ENCODE measurements at places on chromosomes 6 and 20.

DNA sequence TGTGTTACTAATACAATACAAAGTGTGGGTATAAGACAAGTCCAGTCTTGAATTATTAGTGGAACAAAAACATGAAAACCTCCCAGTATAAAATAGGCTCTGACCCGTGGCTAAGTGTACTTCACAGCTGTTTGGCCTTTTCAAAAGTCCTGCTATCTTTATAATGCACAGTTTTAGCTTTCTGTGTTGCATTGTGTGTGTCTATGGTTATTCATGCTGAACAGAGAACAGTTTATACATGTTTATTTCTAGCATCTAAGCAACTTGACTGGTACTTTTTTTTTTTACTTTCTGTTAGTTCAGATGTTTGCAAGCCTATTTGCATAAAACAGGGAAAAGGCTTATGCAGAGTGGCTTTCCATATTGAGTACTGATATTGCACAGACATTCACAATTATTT, 119.2 kb upstream of the CCN2 start:
- DNase-seq: no peak

DNA sequence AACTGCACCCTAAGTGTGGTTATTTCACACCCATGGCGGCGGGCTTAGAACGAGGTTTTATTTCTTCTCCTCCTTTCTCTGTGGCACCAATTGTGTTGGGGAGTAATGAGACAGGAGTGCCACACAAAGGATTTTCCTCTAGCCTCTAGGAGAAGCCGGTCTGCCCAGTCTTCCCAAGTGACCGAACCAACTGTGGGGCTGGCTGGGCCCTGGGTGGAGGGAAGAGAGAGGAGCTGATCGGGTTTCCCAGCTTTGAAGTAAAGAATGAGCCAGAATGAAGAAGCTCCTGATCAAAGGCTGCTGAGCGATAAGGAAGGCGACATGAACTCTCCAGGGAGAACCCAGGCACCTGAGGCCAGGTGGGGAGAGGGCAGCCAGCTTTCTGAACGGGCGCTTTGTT, 616.0 kb upstream of the BTBD3 start:
- DNase-seq: no peak

DNA sequence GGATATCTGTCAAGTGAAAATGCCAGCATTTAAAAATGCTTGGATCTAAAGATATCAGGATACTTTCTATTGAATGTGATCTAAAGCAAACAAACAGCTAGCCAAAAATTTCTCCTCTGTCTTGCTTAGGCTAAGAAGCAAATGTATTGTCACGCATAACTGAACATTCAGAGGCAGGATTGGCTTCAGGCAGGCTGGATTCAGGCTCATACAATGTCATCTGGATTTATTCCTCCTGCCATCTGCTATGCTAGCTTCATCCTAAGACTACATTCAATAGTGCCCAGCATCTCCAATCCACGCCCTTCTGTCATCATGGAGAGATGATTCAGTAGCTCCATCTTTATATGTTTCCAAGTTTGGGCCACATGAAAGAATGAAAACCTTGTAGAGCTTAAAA, 27.1 kb downstream of the PFDN4 start:
- no peak for DNase-seq

DNA sequence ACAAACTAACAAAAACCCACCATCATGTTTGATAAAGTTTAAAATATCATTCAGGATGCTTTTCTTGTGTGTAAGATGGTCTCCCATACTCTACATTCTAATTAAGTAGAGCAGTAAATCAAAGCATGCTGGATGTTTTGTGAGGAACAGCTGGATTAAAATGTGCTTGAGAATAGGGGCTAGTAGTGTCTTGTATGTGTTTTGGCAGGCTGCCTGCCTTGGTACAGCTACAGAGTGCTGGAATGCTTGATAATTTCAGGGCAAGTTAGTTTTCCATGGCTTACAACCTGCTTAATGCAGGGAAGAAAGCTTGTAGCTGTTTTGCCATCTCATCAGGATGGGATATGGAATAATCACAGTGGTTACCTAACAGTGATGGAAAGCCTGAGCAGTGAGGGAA, 636.6 kb upstream of the MMS22L start:
- DNase-seq: no peak

DNA sequence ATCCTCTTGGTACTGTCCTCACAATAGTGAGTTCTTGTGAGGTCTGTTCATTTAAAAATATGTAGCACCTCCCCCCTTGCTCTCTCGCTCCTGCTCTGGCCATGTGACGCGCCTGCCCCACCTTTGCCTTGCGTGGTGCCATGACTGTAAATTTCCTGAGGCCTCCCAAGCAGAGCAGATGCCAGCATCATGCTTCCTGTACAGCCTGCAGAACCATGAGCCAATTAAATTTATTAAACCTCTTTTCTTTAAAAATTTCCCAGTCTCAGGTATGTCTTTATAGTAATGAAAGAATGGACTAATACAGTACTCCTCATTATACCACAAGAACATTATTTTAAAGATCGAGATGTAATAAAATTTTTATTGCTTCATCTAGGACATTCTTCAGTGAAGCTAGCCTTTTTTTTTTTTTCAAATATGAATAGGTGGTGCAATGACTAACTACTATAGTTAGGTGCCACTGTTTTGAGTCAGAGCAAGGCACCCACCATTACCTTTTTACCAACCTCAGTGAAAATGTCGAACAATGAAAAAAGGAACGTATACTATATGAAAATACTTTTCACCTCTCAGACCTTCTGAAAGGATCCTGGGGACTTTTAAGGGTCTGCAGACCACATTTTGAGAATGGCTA, 191.1 kb upstream of the SGK1 start:
- no peak for DNase-seq

DNA sequence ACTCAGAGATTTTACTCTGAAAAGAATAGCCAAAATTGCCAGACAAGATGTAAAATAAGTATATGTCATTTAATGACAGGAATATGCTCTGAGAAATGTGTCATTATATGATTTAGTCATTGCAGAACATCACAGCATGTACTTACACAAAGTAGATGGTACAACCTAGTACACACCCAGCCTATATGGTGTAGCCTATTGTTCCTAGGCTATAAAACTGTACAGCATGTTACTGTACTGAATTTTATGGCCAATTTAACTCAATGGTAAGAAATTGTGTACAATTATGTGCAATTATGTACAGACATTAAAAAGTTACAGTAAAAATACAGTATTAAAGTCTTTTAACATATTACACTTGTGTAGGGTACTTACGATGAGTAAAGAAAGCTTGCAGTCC, 311.9 kb upstream of the EPHA7 start:
- no peak for DNase-seq

Measured in stimulated activated naive CD8-positive, alpha-beta T cell treated with anti-CD3 and anti-CD28 coated beads, Interleukin-15, Interleukin-2, amounts not matched to agents 100 U/mL and 50 U/mL, for 24 hours (primary cell).